Kidney (tissue), 22 donors: ENCODE measurements at places on chromosomes 12 and 14. TPM values are rescaled to one million over a fixed set of nuclear protein-coding genes. Genes with fewer than 3 reads are reported as not detected.

Gene FAM222A
- 3.7 TPM for total RNA-seq

Gene LRFN5
- total RNA-seq = 1.5 TPM

Gene REC8
- total RNA-seq = 39.9 TPM

GRCh38 chr14:76203086-76204001 lies 51.6 kb downstream of the GPATCH2L start:
- no peak for DNase-seq

DNA sequence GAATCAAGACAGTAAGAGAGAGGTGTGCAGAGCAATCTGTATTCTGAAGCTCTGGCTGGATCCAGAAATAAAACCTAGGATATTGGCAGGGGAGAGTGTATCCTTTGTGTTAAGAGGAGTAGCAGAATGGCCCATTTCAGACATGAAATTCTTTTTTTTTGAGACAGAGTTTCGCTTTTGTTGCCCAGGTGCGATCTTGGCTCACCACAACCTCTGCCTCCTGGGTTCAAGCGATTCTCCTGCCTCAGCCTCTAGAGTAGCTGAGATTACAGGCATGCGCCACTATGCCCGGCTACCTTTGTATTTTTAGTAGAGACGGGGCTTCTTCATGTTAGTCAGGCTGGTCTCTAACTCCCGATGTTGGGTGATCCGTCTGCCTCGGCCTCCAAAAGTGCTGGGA lies 6.1 kb upstream of the SRGAP1 start:
- no peak for DNase-seq
